ENCODE measurements at places on chromosomes 11 and 22. TPM values are rescaled to one million over a fixed set of nuclear protein-coding genes. Genes with fewer than 3 reads are reported as not detected.

- DNase-seq: no peak
Measured at GRCh38 chr11:103709371-103709770, 327.1 kb upstream of the DDI1 start.

- DNase-seq: no peak
Measured at GRCh38 chr22:20413217-20414058, 19.5 kb downstream of the ZNF74 start.

DNA sequence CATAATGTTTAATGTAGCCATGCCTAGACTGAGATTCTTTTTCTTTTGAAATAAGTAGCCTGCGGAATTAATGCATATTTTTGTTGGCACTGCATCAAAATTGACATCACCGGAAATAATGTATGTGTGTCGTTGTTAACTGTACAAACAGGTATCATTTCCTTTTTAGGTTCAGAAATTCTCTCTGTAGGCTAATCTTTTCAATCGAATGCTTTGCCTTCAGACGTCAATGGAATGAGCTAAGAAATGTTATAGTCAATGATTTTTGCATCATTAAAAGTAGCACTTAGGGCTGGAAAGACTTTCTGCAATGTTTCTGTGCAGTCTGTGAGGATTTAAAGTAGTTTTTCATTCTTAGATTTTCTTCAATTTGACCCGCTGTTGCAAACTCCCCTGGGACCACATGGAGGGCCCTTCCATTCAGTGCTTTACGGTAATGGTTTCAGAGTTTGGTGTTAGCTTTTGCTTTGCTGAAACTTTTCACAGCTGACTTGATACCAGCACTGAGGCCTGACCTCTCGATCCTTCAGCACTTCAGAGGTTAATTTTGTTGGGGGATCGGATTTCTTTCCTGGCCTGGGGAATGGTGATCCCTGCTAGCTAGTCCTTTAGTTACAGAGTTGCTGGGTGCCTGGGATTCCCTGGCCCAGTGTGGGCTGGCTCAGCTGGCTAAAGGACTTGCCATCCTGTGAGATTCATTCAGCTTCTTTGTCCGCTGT lies 137.8 kb downstream of the DBX1 start:
- no peak for DNase-seq

GRCh38 chr11:30889143-30889794 lies 303.1 kb upstream of the MPPED2 start:
- no peak for DNase-seq

DNA sequence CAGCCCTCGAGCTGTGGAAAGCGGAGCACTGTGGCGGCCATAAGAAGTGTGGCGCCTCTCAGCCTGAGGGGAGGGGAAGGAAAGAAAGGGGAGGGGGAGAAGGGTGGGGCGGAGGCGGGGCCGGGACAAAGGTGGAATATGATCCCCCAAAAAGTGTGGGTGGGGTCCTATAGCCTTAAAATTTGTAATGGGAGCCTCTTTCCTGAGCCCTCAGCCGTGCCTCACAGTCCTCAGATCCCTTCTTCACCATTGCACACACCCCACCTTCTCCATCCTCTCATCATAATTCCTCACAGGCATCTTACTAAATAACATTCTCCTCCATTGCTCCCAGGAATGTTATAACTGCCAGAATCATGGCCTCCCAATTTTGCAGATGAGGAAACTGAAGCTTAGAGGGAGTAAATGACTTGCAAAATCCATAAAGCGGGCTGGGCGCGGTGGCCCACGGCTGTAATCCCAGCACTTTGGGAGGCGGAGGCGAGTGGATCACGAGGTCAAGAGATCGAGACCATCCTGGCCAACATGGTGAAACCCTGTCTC lies 600 bp upstream of the RAB6A start:
- peak; percentile 29 for DNase-seq

- peak; percentile 52 for DNase-seq
Measured at GRCh38 chr22:28813772-28814518, 13.6 kb upstream of the XBP1 start.

DNA sequence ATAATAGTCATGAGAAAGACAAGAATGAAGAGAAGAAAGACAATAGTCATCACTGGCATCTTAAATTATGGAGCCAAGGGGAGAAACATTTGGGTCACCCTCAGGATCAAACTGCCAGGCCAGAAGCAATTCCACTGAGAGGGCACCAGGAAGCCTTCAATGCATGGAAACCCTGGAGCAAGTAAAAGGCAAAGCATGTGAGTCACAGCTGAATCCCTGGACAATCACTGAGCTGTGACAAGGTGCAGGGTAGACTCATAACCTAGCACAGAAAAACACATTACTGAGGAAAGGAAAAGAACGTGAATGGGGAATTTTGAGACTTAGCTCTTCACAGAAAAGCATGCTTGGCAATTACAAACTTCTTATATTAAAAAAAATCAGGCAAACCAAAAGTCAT lies 1.6 kb downstream of the KCNJ1 start:
- no peak for DNase-seq

DNA sequence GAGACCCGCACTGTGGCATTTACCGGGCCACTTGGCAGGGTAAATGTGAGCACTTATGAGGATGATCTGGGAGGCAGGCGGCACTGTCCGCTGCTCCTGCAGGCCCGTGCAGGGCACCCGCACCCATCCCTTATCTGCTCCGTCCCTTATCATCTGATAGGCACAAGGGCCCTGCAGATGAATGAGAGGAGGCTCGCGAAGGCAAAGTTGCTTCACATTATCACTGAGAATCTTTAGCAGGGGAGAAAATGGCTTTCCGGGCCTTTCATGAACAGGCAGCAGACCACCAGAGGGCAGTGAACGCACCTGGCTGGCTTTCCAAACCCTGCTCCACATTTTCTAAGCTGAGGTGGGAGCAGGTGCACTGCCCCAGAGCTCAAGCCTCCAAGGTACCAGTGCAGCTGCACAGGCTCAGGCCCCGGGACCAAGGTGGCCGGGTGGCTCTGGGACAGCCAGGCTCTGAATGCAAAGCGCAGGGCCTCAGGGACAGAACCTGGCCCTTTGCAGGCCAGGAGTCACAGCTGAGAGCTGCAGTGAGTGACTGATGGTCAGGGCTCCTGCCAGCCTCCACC lies 165.6 kb downstream of the SHANK2 start:
- no peak for DNase-seq

DNA sequence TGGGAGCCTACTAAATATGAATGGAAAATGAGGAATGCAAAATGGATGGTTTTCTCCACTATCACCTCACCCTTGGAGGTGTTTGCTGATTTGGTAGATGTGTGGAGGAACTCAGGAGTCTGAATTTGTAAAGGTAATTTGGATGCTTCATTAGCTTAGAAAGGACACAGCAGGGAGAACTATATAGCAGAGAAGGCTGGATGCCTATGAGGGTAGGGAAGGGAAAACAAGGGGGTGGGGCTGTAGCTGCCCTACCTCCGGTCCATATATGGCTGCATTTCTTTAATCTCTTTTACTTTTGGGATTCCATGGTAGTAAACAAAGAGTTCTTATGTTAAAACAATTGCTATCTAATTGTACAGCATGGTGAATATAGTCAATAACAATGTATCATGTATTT lies 4.8 kb upstream of the EHF start:
- DNase-seq: no peak

DNA sequence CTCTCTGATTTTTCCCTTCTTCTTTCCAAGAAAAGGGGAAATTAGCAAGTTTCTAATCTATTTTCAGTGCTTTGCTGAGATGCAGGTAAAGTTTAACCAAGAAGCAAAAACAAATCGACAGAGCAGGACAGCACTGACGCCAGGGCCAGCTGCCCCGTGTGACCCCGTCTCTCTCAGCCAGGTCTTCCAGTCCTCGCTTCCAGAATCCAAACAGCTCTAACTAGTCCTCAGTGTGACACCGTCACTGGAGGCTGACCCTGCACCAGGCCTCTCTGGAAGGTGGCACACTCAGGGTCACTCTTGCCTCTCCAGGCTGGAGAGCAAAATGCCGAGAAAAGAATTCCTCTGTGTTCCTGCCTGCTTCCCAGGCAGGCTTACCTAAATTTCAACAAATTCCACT lies 44.8 kb downstream of the SHANK2 start:
- no peak for DNase-seq

DNA sequence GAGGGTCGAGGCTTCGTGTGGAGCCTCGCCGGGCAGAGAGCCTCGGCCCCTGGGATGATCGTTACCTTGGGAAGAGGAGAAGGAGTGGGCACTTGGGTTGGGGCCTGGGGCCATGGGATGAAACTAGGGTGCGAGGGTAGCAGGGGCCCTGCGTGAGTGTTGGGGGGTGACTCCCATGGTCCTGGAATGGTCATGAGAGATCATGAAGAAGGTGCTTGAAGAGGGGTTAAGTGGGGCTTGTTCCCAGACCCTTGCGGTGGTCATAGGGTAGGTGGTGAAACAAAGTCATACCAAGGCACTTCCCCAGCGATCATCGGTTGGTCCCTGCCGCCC lies 284 bp downstream of the CCS start:
- DNase-seq: no peak

DNA sequence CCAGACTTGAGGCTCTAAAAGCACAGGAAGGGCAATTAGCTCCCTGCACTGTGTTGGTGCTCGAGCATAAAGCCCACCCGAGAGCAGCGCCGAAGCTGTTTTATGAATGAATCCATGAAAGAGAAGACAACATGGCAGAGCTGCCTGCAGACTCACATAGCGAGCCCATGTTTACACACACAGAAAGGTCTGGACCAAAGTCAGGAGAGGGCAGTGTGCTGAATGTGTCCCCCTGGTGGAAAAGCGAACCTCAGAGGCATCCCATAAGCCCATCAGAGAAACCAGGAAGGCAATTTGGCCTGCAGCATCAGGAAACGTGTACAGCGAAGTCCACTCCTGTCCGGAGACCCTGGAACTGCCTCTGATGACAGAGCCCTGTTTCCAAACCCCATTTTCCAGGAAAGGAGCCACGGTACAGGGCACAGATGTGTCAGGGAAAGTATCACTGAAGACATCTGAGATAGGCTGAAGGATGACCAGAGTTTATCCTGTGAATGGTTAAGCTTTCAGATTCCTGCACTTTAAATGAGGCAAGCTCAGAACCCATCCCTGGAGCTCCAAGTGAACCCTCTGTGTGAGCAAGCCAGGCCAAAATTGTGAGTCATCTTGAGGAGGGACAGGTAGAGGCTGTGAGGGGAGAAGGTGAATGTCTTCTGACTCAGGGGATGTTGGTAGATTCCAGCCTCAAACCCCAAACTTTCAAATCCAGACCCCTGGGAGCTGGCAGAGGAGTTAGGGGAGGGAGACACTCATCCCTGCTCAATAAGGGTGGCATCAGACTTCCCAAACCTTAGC lies 36.9 kb downstream of the CHRDL2 start:
- no peak for DNase-seq

DNA sequence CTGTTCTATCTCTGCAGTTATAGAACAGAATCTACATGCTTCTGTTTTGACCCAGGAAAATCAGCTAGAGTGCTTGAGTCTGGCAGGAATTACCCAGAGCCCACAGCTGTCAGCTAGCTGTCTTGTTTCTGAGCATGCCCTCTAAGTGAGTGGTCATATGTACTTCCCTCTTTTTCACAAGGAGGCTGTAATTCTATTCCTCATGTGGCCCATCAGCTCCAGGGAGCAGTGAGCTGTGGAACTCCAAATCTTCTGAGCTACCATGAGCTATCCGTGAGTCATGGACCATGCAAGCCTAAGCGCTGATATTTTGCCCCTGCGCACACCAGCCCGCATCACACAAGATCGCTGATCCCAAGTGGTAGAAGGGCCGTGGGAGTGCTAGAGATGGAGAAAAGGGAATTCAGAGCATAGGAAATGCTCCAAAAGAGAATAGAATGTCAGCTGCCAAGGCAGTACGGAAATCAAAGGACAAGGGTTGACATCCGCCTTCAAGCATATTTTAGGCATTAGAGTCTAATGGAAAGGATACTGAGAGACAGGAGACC lies 5.4 kb downstream of the FJX1 start:
- DNase-seq: no peak

- no peak for DNase-seq
Measured at GRCh38 chr11:14612694-14613093, 30.9 kb upstream of the PDE3B start.

DNA sequence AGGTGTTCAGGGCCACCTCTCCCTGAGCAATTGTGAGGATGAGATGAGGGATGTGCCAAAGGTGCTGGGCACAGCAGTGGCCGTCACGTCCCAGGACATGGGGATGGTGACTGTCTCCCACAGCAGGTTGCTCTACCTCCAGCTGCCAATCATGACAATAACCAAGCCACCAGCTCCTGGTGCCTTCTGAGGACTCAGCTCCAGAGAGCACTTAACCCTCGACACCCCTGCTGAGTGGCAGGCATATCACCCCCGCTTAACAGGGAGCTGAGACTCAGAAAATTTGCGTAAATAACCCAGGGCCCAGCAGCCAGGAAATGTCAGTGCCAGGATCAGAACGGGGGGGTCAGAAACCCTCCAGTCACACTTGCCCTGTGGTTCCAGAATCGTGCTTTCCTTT lies 8.4 kb upstream of the PNPLA5 start:
- no peak for DNase-seq

- no peak for DNase-seq
Measured at GRCh38 chr22:33884829-33885228, 35.4 kb downstream of the LARGE1 start.

Gene MAJIN
- not detected for total RNA-seq

Gene AQP11
- total RNA-seq: 6.9 TPM

Gene ALX4
- 0.26 TPM for total RNA-seq

Gene ZBTB3
- 23.2 TPM for total RNA-seq

Gene TPBGL
- 0.29 TPM for total RNA-seq

Gene KDM4D
- total RNA-seq: not detected

Gene PDGFD
- total RNA-seq: 57.9 TPM

Gene SEC14L3
- not detected for total RNA-seq

Gene KLHL35
- total RNA-seq: not detected

Gene LDLRAD3
- total RNA-seq: 10.2 TPM

Gene P2RY2
- not detected for total RNA-seq

Gene DBX1
- not detected for total RNA-seq

Gene GAS2
- total RNA-seq: not detected

Gene TREH
- total RNA-seq: not detected

Gene FLRT1
- total RNA-seq: 1.9 TPM
